AML-193 (cell line): ENCODE measurements at places on chromosomes 2 and 18.

DNA sequence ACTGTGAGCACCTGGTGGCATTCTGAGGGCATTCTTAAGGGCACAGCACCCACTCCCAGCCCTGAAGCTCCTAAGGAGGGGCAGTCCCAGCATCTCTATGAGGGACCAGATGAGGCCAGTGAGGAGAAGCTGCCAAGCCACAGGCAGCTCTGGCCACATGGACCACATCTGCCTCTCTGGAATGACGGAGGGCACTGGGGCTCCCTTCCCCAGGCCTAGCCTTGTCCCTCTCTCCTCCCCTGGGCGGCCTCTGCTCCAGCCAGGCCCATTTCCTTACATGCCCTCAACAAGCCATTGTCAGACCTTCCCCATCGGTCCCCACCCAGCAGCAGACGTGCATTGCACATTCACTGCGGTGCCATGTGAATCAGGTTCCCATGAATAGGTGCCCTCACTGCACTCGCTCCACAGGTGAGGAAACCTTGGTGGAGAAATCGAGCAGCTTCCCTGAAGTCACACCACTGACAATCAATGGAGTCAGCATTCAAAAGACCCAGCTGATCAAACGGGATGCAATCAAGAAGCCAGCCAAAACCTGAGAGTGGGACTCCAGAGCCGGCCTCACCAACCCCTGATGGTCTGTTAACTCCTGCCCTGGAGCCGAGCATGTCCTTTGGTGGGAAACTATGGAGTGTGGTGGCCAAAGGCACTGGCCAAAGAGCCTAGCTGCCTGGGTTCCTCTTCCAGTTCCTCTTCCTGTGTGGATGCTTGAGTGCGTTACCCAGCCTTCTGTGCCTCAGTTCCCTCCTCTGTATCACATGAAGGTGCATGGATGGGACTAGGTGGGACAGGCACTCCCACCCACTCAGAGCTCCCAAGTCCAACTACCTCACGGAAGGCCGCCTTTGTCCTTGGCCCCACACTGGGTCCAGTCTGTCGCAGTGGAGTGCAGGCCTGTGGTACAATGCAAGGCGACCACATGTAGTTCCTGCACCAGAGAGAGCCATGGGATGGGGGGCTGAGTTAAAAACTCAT is 147.3 kb downstream of the ZFP36L2 start:
- no peak for DNase-seq

GRCh38 chr2:134425724-134426496 is 172.0 kb downstream of the MGAT5 start:
- DNase-seq = no peak

GRCh38 chr2:145267451-145267850 is 747.5 kb upstream of the ZEB2 start:
- no peak for DNase-seq

- DNase-seq = no peak
Measured at GRCh38 chr2:26072925-26073768, 39.3 kb downstream of the RAB10 start.

DNA sequence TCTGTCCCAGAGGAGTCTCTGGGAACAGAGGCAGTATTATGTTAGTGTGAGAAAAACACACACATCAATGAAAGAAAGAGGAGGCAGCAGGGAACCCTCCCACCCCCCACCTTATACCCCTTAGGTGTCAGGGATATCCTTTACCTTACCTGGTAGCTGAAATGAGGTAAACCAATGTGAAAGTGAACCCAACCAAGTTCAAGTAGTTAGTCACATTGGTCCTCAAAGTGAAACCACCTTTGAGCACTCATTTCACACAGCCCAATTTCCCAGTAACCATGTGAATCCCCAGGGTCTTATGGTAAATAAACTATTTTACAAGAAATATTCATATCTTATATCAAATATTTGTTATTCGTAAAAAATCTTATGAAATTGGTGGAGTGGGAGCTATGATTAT is 377.8 kb downstream of the LRATD1 start:
- DNase-seq = no peak

GRCh38 chr2:236632295-236633218 is 62.9 kb downstream of the ACKR3 start:
- DNase-seq = no peak

GRCh38 chr2:85760371-85760770 is 6.6 kb downstream of the ATOH8 start:
- DNase-seq = no peak

- DNase-seq = no peak
Measured at GRCh38 chr2:10524851-10525572, 76.9 kb upstream of the ODC1 start.

- DNase-seq = peak; percentile 75
Measured at GRCh38 chr2:76599732-76600368, 889.1 kb upstream of the GCFC2 start.

DNA sequence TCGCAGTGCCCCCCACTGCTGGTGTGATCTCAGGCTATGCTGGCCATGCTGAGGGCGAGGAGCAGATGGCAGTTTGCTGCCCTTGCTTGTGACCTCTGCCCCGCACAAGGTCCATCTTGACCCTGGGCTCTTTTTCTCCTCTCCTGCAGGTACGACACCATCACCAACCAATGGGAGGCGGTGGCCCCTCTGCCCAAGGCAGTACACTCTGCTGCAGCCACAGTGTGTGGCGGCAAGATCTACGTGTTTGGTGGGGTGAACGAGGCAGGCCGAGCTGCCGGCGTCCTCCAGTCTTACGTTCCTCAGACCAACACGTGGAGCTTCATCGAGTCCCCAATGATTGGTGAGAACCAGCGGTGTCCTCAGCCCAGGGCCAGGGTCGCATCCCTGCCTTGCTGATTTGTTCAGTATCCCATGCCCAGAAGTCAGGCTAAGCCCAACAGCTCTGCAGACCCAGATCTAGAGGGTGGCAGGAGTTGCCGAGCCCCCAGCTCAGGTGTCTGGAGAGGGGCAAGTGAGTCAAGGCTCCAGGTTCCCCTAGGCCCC is 223.8 kb downstream of the ATAD2B start:
- DNase-seq = no peak
